ENCODE measurements at places on chromosomes 3 and 15. TPM values are rescaled to one million over a fixed set of nuclear protein-coding genes. Genes with fewer than 3 reads are reported as not detected.

SLC6A6 gene
- total RNA-seq = 28.1 TPM

CSPG4 gene
- 35.9 TPM for total RNA-seq

HHLA2 gene
- not detected for total RNA-seq

MEX3B gene
- 1.1 TPM for total RNA-seq

PP2D1 gene
- total RNA-seq = not detected

WDR48 gene
- 33.0 TPM for total RNA-seq

COX5A gene
- 72.4 TPM for total RNA-seq

ABI3BP gene
- 51.2 TPM for total RNA-seq

CCDC39 gene
- 1.5 TPM for total RNA-seq

ARRDC4 gene
- 13.4 TPM for total RNA-seq

USP3 gene
- total RNA-seq = 74.0 TPM
